ENCODE measurements at places on chromosomes 4 and X.

GRCh38 chrX:154827194-154828015 is 7.1 kb downstream of the SMIM9 start:
- no peak for DNase-seq

GRCh38 chr4:12724510-12724909 is 759.6 kb downstream of the RAB28 start:
- DNase-seq = peak; percentile 43

- no peak for DNase-seq
Measured at GRCh38 chr4:174859904-174860303, 30.9 kb upstream of the GLRA3 start.

GRCh38 chrX:53044995-53045394 is 3.6 kb upstream of the GPR173 start:
- no peak for DNase-seq

DNA sequence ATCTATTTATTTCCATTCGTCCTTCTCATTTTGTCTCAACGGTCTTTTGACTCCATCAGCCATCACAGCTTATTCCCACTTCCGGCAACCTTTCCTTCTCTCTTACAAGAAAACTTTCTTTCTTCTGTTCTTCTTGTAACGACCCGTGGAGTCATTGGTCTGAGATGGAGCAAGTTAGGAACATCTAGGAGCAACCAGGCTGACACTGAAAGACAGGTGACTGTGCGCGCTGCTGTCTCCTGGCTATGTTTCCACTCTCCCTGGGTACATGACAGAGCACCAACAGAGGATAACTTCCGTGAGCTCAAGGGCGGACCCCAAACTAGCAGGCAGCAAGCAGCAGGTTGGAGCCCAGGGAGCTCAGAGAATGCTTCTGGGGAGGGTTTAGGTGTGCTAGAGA is 2.5 kb downstream of the FGF5 start:
- DNase-seq = no peak

DNA sequence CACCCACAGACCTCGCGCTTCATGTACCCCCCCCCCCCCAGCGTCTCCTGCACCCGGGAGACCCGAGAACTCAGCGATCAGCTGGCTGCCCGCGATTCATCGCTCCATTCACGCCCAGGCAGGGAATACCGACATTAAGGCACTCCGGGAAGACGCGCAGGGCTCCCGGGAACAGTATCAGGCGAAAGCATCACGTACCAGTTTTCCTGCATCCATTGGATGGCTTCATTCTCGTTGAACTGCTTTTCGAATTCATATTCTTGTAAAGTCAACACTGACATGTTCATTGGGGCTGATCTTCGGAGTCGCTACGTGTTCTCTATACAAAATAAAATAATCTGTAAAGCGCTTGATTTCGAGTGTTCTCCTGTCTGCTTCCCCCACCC is 373 bp downstream of the ELOVL6 start:
- no peak for DNase-seq

DNA sequence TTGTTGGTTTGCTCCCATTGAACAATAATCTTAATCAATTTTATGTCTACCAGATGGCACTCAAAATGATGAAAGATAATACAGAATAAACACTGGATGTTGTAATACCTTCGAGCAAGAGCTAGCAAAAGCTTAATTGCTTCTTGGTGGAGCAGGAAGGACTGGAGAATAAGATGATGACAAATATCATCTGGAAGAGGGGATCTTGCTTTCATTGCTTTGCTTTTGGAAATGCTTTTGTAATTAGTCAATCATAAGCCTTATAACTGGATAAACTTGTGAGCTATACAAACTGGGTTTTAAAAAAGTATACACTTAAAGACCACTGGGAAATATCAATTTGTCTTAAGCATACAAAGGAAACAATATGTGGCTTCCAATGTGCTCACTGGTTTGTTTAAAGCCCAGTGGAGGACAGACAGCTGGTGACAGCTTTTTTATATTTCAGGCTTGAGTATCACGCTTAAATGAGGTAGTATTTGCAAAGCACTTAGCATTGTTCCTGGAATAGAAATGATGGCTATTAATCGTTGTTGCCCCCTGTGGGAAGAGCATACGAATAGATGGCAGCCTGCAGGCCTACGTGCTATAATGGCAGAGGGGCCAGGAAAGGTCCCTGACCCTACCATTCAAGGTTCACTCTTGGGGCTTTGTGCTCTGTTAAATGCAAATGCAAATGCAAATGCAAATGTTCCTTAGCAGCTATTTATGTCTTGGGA is 61.2 kb downstream of the TMEM150C start:
- DNase-seq = no peak

GRCh38 chr4:3047464-3048286 is 26.7 kb downstream of the HTT-AS start:
- peak; percentile 78 for DNase-seq

GRCh38 chr4:37568489-37568888 is 117.7 kb downstream of the RELL1 start:
- DNase-seq = no peak

GRCh38 chr4:98680806-98681205 is 22.4 kb upstream of the TSPAN5 start:
- DNase-seq = no peak

GRCh38 chr4:14837860-14838259 is 164.4 kb upstream of the CPEB2 start:
- peak; percentile 49 for DNase-seq

- DNase-seq = no peak
Measured at GRCh38 chr4:188534917-188535316, 395.7 kb downstream of the TRIML1 start.

DNA sequence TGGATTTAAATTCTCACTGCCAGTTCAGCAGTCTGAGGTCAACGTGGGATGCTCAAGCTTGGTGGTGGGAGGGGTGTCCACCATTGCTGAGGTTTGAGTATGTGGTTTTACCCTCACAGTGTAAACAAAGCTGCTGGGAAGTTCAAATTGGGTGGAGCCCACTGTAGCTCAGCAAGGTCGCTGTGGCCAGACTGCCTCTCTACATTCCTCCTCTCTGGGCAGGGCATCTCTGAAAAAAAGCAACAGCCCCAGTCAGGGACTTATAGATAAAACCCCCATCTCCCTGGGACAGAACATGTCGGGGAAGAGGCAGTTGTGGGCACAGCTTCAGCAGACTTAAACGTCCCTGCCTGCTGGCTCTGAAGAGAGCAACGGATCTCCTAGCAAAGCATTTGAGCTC is 14.9 kb upstream of the RRAGB start:
- DNase-seq = peak; percentile 59

DNA sequence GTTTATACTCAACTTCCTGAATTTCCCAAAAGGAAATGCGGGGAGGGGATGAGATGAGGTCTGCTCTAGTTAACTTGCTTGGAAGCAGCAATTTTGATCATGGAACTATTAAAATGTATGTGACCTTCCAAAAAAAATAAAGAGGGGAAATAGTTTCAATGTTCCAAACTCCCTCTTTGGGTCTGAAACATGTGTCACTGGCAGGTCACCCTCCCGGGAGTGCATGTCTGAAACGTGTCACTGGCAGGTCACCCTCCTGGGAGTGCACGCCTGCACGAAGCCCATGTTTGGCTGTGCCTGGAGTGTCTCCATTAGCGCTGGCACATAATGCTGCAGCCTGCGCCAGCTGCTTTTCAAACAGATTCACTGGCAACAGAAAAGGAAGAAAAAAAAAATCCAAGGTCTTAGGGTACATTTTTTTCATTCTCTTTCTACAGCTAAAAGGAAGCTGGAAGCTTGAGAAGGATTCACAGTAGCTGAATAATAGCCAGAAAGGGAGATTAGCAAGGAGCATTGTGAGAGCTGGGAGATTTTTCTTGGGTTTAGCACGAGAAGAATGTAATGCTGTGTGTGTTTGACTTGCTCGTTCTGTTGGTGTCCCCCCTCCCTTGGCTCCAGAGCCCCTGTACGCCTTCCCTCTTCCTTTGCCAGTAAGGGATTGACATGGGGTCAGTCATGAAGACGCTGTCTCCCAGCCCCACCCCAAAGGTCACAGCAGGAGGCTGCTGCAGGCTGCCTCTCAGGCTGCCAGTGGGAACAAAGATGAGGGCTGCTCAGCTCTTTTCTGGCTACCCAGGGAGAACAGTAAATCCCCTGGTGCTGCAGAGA is 39.2 kb upstream of the TLR3 start:
- no peak for DNase-seq

GRCh38 chr4:101155368-101155767 is 192.0 kb downstream of the PPP3CA start:
- no peak for DNase-seq

DNA sequence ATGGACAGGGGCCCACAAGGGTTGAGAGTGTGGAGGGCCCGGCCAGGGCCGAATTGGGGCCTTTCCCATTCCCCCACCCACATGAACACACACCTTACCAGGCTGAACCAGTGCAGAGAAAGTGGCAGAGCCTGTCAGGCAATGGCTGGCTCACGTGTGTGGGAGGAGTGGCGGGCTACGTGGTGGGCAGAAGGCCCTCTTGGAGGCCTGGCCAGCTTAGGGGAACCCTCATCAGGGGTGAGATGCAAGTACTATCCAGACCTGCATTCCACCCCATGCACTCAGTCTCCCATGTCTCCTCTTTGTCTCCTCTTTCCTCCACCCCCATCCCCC is 965 bp downstream of the TCEAL4 start:
- DNase-seq = no peak

- peak; percentile 18 for DNase-seq
Measured at GRCh38 chr4:30720021-30720660, at the start of gene PCDH7. PCDH7 (plus strand) TSS chr4:30720369; CDS start chr4:30721423, 1,054 bp downstream.

- DNase-seq = peak; percentile 66
Measured at GRCh38 chr4:38034986-38035882, 75.0 kb downstream of the PTTG2 start.

DNA sequence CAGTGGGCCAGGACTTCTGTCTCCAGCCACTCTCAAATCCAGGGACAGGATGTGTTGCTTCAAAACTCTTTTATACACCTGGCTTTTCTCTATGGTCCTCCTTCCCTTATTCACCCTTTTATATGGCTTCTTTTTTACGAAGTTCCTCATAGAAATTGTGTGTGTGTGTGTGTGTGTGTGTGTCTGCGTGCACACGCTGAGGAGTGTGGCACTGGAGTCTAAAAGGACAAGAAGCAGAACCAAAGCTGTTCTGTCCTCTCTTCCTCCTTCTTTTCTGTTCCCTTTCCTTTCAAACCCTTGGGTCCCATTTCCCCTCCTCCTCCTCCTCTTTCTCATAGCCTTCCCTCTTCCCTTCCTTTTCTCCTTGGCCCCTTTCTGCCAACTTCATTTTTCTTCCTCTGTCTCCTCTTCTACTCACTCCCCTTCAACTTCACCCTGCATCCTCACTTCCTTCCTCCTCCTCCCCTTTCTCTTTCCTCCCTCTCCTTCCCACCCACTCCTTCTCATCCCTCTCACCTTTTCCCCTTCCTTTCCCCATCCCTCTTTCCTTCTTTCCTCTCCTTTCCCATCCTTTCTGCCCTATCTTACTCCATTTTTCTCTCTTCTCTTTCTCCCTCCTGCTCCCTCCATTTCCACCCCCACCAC is 360.5 kb downstream of the MID1IP1 start:
- DNase-seq = no peak

GRCh38 chrX:8861908-8862307 is 60.7 kb upstream of the FAM9A start:
- DNase-seq = no peak

GRCh38 chrX:17039826-17040225 is 93.4 kb downstream of the REPS2 start:
- no peak for DNase-seq

- no peak for DNase-seq
Measured at GRCh38 chr4:180949424-180950213, 1293.6 kb upstream of the TENM3 start.

GRCh38 chr4:24433515-24434214 is 150.7 kb downstream of the DHX15 start:
- DNase-seq = no peak

DNA sequence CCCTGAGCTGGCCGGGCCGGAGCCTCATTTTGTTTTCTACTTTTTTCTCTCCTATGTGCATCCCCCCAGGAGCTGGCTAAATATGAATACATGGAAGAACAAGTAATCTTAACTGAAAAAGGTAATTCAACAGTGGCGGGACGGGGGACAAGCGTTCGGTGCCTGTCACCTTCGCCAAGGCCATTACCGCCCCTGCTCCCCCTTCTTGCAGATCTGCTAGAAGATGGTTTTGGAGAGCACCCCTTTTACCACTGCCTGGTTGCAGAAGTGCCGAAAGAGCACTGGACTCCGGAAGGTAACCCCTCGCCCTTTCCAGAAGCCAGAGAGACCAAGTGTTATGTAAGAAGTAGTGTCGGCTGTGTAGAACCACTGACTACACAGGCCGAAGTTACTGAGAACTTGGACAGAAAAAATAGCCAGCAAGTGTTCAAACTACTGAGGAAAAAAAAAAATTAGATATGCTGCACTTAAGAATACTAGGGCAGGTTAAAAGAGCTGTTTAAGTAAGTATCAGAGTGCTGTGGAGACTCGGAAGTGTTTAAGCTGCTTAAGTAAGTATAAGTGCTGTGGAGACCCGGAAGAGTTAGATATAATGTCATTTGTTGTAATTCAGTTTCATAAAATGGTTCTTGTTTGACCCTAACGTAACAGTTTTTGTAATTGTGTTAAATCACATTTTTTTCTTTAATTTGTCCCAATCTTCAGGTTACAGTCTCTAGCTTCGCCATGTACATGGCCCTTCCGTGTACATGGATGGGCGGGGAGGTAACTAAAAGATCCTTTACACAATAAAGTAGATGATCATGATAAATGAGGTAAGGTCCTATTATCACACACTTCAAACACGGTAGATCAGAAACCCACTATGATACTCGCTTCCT is 856 bp downstream of the SAT1 start:
- peak; percentile 58 for DNase-seq

GRCh38 chr4:183185559-183185958 is 86.5 kb downstream of the WWC2 start:
- DNase-seq = no peak

DNA sequence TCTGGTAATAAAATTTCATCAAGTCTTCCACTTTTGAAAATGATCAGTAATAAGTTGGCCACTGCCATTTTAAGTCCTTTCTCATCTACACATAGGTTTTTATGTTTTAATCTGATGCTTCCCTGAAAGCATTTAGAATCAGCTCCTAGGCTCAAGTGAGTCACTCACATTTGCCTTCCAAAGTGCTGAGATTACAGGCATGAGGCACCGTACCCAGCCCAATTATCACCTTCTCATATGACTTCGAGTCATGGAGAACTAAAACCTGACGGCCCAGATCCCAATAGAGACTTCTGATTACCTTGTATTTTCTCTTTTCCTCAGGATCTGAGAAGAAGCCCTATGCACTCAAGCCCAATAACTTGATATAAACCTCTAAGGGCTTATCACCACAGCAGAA is 140.8 kb downstream of the OPHN1 start:
- no peak for DNase-seq

DNA sequence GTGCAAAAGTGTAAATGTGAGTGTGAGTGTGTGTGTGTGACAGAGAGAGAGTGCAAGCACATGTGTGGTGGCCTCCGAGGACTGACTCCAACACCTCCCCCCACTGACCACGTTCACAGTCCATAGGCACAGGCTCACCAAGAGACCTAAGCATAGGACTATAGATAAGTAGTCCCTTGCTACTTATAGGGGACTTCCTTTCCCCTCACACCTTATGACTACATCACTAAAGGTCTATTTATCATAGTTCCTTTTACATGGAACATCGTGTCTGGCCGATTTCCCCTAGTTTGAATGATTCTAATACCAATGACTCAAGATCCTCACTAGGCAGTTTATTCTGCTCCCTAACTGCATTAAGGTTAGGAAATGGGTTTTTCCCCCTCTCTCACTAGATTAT is 17.8 kb downstream of the FRMPD3 start:
- DNase-seq = no peak

Measured in KBM-7 (cell line).